Thyroid gland (tissue), 4 donors: ENCODE measurements at places on chromosomes 12 and 14. TPM values are rescaled to one million over a fixed set of nuclear protein-coding genes. Genes with fewer than 3 reads are reported as not detected.

- no peak overlapping the region for H3K4me3 ChIP-seq
- no peak for DNase-seq
- no peaks in the 10 kb centered on the region for H3K36me3 ChIP-seq
- no peaks in the 10 kb centered on the region for H3K27me3 ChIP-seq
- H3K27ac ChIP-seq = no peak overlapping the region
These were observed 39.2 kb downstream of the PRIMA1 start for GRCh38 chr14:93749076-93749420.

- H3K27me3 ChIP-seq = no peaks in the 10 kb centered on the region
- no peak for DNase-seq
- no peak overlapping the region for H3K4me3 ChIP-seq
- H3K27ac ChIP-seq = no peak overlapping the region
- peaks cover 7% of the 10 kb centered on the region for H3K4me1 ChIP-seq
These were observed 27.4 kb downstream of the PCNX1 start for GRCh38 chr14:70934502-70935134.

DNA sequence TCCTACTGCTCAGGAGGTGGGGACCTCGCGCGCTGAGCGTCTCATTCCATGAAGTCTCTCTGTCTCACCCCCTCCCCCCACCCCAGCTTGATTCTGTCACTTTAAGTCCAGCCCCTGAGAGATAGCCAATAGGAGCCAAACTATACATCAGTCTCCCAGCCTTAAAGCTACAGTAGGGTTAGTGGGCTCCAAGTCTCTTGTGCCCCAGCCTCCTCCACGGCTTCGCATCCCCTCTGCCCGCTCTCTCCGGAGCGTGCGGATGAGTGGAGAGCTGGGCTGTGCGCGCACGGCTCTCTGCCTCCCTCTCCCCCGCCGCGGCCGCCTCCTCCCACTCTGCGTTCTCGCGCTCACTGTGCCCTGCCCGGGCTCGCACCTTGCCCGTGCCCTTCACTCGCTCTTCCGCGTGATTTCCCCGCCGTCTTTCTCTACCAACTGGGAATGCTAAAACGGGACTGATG, at the start of gene ESRRB:
TSS of gene ESRRB (plus strand) at position 191 of the 458 bp plus-strand sequence. CDS start at position 456, 265 bp downstream.
- no peak within 1 kb of the TSS for H3K4me3 ChIP-seq
- H3K36me3 ChIP-seq = no peaks in the 10 kb centered on the region
- H3K27ac ChIP-seq = no peak within 1 kb of the TSS
- peaks cover 12% of the 10 kb centered on the region for H3K27me3 ChIP-seq
- no peak for DNase-seq

DNA sequence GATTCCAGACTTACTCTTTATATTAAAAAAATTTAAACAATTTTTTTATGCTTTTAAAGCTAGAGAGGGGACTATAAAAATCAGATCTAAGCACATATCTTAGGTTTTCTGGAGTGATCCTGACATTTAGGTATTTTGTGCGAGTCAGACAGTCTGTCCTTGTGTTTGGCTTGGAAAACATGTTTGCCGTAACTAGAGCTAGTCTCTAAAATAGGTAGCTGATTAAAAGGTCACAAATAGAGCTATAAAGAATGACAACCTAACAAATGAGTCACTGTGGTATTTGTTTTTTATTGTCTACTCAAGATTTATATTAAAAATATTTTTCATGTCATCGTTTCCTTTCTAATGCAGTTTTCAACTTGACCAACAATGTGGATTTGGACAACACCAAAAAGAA, 73.4 kb downstream of the MNAT1 start:
- no peak overlapping the region for H3K27ac ChIP-seq
- no peaks in the 10 kb centered on the region for H3K27me3 ChIP-seq
- DNase-seq = no peak
- H3K4me1 ChIP-seq = no peaks in the 10 kb centered on the region
- H3K4me3 ChIP-seq = no peak overlapping the region

DNA sequence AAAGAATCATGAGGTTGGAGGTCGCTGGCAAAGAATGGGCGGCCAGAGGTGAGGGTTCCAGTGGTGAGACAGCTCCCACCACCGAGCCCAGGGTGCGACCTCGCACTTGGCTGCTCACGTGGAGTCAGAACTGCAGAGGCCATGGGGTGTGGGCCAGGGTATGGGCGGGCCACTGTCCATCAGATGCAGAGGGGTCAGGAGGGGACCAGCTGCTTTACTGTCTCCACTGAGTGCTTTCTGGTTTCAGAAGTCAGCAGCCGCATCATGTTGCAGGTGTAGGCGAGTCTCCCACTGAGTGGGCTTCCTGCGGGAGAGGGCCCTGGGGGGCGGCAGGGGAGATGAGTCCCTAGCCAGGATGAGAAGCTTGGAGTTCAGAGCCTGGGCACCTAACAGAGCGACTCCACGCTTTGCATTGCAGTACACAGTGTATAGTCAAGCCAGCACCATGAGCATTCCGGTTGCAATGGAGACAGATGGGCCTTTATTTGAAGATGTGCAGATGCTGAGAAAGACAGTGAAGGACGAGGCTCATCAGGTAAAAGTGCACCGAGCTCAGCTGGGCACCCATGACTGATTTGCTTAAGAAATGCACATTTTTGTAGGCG, 46.9 kb upstream of the DYNC1H1 start:
- H3K27ac ChIP-seq = no peak overlapping the region
- H3K36me3 ChIP-seq = peaks cover 12% of the 10 kb centered on the region
- H3K4me3 ChIP-seq = no peak overlapping the region
- no peaks in the 10 kb centered on the region for H3K27me3 ChIP-seq

DEGS2 gene
- 7.6 TPM for total RNA-seq

RTL1 gene
- not detected for total RNA-seq

TRAF3 gene
- 15.9 TPM for total RNA-seq

SLC7A7 gene
- 15.1 TPM for total RNA-seq

KLRG1 gene
- 2.0 TPM for total RNA-seq

SLC25A21 gene
- total RNA-seq = 0.29 TPM
